Suprapubic skin (tissue), 4 donors: ENCODE measurements at places on chromosomes 2 and 18.

GRCh38 chr2:105789745-105790460, 45.2 kb downstream of the NCK2 start:
- H3K4me3 ChIP-seq = peak overlapping the region; percentile 2
- H3K36me3 ChIP-seq = no peaks in the 10 kb centered on the region
- H3K27ac ChIP-seq = peak overlapping the region; percentile 50
- H3K4me1 ChIP-seq = peaks cover 46% of the 10 kb centered on the region

DNA sequence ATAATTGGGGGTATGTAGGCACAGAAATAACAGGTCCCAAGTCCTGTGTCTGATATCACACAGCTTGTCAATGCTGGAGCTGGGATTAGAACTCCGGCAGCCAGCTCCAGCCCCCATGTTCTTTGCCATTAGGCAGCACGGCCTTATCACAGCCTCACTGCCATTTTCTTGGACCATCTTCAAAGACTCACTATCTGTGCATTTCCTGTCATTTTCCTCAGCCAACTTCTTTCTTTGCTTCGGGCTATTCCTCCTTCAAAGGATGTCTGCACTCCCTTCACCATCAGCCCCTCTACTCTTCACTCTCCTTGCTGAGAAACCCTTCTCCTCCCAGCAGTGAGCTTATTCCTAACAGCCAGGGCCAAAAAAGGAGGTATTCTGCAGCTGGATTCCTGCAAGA, 139.6 kb downstream of the GALNT14 start:
- no peak overlapping the region for H3K27ac ChIP-seq
- no peaks in the 10 kb centered on the region for H3K4me1 ChIP-seq
- H3K27me3 ChIP-seq = no peaks in the 10 kb centered on the region

DNA sequence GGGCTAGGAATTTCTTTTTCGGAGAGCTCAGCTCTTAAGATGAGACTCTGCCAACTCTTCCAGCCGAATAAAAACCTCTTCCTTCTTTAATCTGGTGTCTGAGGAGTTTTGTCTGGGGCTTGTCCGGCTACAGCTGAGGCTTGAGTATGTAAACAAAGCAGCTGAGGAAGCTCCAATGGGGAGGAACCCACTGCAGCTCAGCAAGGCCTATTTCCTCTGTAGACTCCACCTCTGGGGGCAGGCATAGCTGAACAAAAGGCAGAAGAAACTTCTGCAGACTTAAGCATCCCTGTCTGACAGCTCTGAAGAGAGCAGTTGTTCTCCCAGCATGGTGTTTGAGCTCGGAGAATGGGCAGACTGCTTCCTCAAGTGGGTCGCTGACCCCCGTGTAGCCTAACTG, 838.7 kb downstream of the CCDC85A start:
- H3K4me3 ChIP-seq = no peak overlapping the region
- no peak overlapping the region for H3K27ac ChIP-seq
- DNase-seq = no peak
- no peaks in the 10 kb centered on the region for H3K36me3 ChIP-seq
- H3K27me3 ChIP-seq = no peaks in the 10 kb centered on the region
- H3K4me1 ChIP-seq = no peaks in the 10 kb centered on the region

GRCh38 chr2:74238879-74239278, 40.5 kb downstream of the MTHFD2 start:
- no peaks in the 10 kb centered on the region for H3K27me3 ChIP-seq
- peaks cover 8% of the 10 kb centered on the region for H3K36me3 ChIP-seq
- H3K27ac ChIP-seq = no peak overlapping the region
- no peaks in the 10 kb centered on the region for H3K4me1 ChIP-seq

DNA sequence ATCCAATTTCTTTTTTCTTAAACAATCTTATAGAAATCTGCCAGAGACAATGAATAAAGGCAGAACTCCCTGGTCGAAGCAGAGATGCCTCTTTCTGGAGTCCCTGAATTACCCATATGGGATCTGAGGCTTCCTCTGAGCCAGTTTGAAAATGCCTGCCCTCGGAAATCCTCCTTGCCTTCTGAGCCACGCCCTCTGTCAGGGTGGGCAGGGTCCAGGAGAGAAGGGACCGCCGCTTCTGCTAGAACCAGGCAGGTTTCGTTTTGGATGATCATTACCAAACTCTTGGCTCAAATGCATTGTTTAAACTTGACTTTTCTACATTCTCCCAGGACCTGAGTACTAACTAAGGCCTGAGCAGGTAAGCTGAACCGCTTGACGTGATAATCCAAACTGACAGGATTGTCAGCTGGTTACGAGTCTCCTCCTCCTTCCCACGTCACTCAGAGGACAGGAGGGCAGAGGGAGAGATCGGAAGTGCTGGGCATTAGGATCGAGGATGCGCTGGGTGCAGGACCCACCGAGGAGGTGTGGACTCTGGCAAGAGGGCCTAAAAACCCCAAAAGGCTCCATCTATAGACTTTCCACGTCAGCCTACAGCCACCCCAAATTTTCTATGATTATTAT, 128.4 kb downstream of the KLHL29 start:
- H3K4me1 ChIP-seq = peaks cover 6% of the 10 kb centered on the region
- peak overlapping the region; percentile 10 for H3K4me3 ChIP-seq
- no peak for DNase-seq
- H3K27ac ChIP-seq = no peak overlapping the region
- H3K36me3 ChIP-seq = no peaks in the 10 kb centered on the region
- H3K27me3 ChIP-seq = no peaks in the 10 kb centered on the region

GRCh38 chr2:175015340-175015739, 10.2 kb upstream of the CHN1 start:
- H3K4me3 ChIP-seq = no peak overlapping the region
- no peaks in the 10 kb centered on the region for H3K27me3 ChIP-seq
- no peaks in the 10 kb centered on the region for H3K36me3 ChIP-seq
- H3K27ac ChIP-seq = no peak overlapping the region
- no peak for DNase-seq
- no peaks in the 10 kb centered on the region for H3K4me1 ChIP-seq
